ENCODE measurements at places on chromosomes 11 and 22.

GRCh38 chr22:44596396-44597125, 98.5 kb upstream of the RTL6 start:
- no peak for DNase-seq

GRCh38 chr22:27228771-27229170, 571.4 kb downstream of the MIAT start:
- no peak for DNase-seq

GRCh38 chr22:42726811-42727210, 6.1 kb upstream of the A4GALT start:
- DNase-seq = no peak

DNA sequence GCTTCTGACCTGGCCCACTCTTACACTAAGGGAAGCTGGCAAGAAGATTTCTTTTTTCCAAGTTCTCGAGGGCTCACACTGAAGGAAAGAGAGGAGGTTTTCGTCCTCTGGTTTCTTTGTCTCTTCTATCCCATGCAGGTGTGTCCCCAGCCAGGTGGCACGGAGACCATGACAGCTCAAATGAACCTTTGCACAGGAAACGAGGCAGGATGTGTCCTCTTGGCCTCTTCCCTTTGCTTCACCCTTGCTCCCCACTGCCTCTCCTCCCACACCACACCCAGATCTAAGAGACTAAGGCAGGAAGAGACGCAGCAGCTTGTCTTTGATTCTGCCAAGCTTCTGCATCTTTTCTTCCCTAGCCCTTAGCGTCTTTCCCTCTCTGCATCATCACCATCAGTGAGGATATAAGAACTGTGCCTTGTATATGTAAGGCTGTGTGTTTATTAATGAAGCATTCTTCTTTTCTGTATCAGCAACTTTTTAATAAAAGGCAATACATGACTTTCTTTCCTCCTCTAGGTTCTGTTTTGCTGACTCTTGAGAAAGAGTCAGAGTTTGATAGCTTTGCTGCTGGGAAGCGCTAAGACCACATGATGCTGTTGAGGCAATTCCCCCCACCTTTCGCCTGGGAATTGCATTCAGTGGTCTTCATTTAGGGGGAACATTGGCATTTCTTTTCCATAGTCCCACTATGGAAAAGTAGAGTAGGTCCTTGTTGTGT, 56.0 kb upstream of the PARVA start:
- peak; percentile 11 for DNase-seq

GRCh38 chr22:25202290-25202921, 2.7 kb downstream of the CRYBB3 start:
- peak; percentile 58 for DNase-seq

DNA sequence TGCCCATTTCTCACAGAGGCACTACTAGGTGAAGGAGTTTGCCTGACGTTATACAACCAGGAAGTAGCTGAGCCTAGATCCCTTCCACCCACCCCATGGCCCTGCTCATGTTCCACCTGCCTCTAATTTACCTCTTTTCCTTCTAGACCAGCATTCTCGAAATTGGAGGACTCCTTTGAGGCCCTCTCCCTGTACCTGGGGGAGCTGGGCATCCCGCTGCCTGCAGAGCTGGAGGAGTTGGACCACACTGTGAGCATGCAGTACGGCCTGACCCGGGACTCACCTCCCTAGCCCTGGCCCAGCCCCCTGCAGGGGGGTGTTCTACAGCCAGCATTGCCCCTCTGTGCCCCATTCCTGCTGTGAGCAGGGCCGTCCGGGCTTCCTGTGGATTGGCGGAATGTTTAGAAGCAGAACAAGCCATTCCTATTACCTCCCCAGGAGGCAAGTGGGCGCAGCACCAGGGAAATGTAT, 14.1 kb downstream of the PIK3IP1 start:
- DNase-seq = no peak

DNA sequence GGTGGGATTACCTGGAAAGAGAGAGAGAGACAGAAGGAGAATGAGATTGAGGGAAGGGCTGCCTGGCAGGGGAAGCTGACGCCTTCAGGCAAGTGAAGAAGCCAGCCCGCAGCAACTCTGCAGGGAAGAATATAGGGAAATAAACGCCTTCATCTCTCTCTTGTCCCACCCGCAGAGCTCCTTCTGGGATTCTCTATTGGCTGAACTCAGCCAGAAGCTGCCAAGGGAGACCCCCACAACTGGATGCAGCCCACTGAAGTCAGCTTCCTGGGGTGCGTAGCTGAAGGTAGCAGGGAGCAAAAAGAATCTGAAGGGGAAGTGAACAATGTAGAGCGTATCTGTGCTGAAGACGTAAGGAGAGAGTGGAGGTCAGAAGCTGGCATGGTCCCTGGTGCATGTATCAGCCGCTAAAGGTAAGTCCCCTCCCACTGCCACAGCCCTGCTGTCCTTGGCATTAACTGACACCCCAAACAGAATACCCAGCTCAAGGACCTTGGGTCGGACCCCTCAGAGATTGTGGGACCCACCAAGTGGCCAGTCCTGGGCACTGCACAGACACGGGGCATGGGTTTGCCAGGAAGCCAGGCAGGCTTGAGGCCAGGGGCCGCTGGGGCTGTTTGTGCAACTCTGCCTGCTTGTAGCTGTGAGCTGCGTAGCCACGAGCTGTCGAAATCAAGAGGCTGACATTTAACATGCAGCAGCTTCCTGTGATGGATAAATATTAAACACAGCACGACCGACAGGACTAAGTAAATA, 469.9 kb downstream of the MN1 start:
- DNase-seq = peak; percentile 72

GRCh38 chr22:29187831-29188230, 17.9 kb upstream of the EMID1 start:
- DNase-seq = no peak

DNA sequence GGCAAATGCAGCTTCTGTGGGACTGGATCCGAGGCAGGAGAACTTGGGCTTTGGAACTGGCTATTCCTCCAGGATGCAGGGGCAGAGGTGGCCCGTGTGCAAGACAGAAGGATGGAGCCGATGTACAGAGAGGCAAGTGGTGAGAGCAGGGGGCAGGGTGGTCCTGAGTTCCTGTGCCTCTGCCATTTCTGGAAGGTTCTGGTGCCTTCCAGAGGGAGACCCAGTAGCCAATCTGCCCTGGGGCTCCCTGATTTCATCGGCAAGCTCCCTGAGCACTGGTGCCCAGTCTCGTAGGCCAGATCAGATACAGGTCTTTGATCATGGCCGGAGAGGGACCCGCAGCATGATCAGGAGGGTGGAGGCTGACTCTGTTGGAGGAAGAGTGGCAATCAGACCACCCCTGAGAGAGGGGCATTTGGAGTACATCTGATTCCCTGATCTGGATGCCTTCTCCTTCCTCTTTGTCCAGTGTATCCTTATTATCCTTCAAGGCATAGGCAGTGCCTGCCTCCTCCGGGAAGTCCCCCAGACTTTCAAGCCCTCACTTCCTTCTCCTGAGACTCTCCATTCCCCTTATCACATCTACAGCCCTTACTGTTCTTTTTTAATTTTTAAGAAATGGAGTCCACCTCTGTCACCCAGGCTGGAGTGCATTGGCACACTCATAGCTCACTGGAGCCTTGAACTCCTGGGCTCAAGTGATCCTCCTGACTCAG, 9.7 kb downstream of the MRGPRD start:
- DNase-seq = no peak

DNA sequence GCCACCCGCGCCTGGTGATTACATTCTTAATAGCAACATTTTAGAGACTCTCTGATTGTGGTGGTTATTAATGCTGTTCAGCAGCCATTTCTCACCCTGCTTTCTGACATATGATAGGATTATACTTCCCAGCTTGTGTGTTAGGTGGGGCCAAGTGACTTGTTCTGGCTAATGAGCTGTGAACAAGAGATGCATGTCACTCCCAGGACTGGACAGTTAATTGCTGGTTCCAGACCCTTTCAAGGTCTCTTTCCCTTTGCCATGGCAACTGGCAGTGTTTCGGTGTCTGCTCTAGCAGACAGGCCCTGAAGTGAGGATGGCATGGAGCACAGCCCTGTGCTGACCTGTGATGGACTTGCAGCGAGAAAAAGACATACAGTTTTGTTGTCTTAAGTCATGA, 8.9 kb upstream of the PTPRJ start:
- DNase-seq = no peak

GRCh38 chr11:58003591-58003990, 20.1 kb upstream of the OR9Q1 start:
- DNase-seq = no peak

DNA sequence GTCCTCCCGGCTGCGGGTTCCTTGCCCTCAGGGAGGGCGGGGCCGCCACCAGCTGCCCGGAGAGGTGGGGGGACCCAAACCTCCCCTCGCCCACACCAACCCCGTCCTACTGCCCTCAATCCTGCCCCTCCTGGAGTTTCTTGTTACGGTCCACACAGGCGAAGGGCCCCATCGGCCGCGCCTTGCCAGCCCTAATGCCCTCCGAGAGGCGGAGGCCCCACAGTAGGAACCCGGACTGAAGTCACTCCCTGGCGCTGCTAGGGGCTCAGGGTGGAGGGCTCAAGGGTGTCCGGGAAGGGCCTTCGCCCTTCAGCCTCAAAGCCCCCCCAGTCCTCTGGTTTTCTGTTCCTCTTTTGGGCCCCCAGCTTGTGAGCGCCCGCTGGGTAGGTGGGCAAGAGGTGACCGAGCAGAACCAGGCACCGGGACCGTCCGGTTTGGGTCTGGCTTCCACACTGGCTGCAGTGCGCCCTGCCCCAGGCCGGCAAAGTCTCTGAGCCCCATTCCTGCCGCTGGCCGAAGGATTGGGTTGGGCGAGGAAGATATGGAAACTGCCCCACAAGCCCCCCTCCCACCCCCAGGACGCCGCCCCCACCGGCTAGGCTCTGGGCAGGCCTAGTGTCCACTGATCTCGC, 24.5 kb downstream of the DUSP8 start:
- no peak for DNase-seq

GRCh38 chr11:77783025-77783424, 37.5 kb downstream of the RSF1 start:
- no peak for DNase-seq

DNA sequence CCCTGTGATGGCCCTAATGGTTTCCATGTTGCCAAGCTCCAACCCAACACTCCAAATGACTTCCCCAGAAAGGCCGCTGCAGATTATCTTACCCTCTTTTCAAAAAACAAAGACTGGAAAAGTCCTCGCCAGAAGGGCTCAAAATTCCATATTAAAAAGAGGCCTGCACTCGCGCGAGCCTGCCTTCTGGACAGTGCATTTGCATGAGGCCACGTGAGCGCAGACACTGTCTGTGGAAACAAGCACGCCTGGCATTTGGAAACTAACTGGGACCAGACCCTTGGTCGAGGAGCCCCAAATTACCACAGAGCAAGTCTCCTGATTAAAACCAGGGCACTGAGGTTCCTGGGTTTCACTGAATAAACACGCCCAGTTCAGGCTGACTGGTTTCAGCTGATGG, 42.9 kb downstream of the ABTB2 start:
- DNase-seq = no peak

GRCh38 chr11:85682330-85683305, 3.4 kb downstream of the CCDC89 start:
- DNase-seq = peak; percentile 80

GRCh38 chr11:78100676-78101472, 21.2 kb upstream of the NDUFC2 start:
- DNase-seq = no peak

- peak; percentile 15 for DNase-seq
Observed at GRCh38 chr11:126716456-126717083, 284.0 kb downstream of the KIRREL3 start.

GRCh38 chr11:27041141-27041899, 705 bp downstream of the BBOX1 start:
- DNase-seq = no peak

DNA sequence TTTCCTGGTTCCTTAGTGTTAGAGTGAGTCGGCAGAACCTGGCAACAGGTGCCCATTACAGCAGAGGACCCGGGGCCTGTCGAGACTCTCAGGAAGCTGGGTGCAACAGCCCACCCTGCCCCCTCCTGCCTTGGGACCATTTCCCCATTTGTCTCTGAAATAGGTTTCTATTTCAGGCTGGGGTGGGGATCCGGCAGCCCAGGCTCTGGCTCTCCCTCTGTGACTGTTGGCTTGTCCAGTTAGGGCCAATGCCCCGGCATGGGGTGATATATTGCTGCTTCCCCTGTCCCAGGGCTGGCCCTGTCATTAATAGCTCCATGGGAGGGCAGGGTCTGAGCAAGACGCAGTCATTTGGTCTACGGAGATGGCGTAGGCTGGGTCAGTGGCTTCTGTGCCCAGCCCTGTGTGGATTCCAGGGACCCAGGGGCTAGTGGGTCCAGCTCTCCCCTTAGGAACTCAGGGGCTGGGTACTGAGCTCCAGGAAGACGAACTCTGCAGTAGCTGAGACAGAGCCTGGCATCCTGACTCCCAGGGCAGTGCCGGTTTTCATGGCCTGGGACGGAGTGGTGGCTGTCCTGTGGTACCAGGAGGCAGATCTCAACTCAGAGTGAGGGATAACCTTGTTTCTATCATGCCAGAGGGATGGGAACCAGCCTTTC, 2.7 kb downstream of the P2RY6 start:
- DNase-seq = no peak

GRCh38 chr11:5688482-5688881, 1.1 kb upstream of the TRIM22 start:
- no peak for DNase-seq

GRCh38 chr11:103384652-103385051, 275.4 kb downstream of the DYNC2H1 start:
- no peak for DNase-seq

GRCh38 chr11:85170184-85170583, 457.0 kb downstream of the DLG2 start:
- no peak for DNase-seq

DNA sequence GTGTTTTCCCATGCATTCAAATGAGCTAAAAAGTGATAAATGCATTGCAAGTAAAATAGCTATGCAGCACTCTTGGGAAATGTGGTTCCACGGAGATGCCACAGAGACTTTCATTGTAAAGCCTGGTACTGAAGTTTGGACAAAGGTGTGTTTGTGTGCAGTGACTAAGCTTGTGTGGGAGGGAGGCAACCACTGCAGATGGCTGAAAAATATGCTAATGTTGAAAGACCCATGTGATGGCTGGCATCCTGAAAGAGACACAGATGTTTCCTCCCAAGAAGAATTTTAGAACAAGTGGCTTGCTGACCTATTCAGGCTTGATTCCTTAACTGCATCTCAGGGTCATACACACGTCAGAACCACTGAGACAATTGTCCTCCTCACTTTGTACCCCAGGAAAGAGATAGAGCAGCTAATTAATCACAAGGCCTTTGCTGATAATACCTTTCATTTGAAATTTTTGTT, 73.8 kb downstream of the FAM76B start:
- DNase-seq = no peak

- DNase-seq = peak; percentile 10
Observed at GRCh38 chr11:81039916-81040524, 1599.2 kb upstream of the TENM4 start.

GRCh38 chr22:39254789-39255298, 10.1 kb upstream of the PDGFB start:
- peak; percentile 55 for DNase-seq
